ENCODE measurements at places on chromosomes 1 and 21.

DNA sequence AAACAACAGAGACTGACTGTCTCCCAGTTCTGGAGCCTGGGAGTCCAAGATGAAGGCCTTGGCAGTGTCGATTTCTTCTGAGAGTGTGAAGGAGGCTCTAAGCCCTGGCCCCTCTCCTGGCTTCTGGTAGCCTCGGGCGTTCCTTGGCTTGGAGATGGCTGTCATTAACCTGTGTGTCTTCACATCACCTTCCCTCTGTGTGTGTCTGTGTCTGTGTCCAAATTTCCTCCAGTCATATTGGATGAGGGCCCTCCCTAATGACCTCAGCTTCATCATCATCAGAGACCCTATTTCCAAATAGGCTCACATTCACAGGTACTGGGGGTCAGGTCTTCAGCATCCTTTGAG, 138.3 kb downstream of the TOMM20 start:
- no peak for DNase-seq

- DNase-seq = no peak
Measured at GRCh38 chr1:163730411-163730821, 408.7 kb downstream of the NUF2 start.

DNA sequence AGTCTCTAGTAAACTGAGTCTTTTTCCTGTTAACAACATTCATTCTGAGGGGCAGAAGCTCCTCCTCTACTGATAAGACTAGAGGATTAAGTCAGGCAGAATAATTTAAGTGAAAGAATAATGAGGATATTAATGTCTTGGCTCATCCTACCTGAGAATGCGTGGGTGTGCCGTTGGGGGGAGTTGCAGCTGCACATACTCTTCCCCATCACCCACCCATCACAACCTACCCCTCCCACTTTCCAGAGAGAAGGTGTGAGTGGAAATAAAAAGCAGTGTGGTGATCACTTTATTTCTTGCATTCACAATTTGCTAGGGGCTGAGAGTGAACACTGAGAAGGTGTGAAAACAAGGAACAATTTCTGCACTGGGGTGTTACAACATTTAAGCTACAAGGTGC, 146.8 kb upstream of the MAGI3 start:
- no peak for DNase-seq

GRCh38 chr1:70498666-70499065, 87.6 kb downstream of the CTH start:
- no peak for DNase-seq

DNA sequence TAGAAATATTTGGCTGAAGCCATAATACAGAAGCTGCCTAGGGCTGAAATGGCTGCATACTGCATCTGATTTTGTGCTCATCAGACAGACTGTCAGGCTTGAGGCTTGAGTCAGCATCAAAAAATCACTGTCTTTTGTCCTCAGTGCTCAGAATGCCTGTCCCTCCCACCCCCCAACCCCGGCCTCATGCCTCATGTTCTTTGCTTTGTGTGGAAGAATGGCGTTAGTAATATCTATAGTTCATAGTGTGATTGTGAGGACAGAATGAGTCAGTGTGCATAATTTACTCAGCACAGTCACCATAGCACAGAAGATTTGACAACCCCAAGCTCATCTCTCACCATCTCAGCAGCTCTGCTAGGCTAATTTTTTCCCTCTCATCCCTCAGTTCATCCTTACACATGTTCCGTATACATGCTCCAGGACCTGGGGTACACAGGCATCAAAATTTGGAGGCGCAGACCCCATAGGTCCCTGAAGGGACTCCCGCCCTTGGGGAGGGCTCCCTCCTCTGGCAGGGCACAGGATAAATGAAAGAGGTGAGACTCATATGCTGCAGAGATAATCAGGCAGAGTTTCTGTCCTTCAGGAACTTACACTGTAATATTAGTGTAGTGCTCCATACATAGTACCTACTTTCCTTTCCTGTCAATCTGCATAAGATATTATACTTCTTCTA, 159.1 kb upstream of the C8B start:
- DNase-seq = no peak

DNA sequence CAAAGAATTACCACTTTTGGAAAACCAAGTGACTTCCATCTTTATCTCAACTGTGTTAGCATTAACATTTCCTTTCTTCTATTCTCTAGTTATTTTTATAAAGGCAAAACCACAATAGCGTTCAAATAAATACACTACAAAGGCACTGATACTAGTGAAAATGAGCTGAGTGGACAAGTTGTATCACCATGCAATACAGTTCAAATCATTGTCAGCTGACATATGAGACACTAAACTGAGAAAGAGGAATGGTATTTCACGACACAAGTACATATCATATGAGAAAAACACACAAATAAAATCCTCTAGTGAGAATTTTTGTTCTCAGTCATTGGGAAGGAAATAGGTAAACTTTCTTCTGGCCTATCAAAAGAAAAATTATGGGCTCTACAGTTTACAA, 26.2 kb downstream of the ENAH start:
- DNase-seq = no peak

Measured in Jurkat, Clone E6-1 (cell line).